ENCODE measurements at places on chromosomes 1 and 21.

DNA sequence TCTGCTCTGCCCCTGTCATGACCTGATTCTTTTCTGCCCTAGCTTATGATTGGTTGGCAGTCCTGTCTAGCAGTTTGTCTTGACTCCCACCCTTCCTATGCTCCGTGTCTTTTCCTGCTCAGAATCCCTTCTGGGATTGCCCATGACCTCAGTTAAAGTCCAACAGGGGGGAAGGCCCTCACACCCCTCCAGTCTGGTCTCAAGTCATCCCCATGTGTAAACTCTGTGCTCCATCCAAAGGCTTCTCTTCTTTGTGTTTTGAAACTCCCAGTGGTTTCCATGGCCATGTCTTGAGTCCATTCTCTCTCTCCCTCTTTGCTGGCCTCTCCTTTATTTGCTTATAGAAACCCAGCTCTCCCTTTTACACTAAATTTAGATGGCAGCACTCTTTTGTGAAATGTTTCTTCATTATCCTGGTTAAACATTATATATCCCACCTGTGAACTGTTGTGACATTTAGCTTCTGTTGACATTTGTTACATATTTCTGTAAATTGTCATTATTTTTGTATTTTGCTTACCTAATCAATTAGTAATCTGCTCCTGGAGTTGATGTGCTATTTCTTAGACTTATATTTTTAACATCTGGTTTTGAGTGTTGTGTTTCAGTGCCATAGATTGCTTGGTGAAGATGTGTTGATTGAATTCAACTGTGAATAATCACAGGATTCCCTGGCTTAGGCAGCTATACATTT is 48.9 kb upstream of the GCLM start:
- DNase-seq, result no peak

- no peak for DNase-seq
Measured at GRCh38 chr1:231612393-231613089, 14.0 kb upstream of the DISC1 start.

- DNase-seq, result no peak
Measured at GRCh38 chr1:56520016-56520601, 59.3 kb downstream of the PLPP3 start.

- DNase-seq, result no peak
Measured at GRCh38 chr1:98949166-98949565, 55.5 kb downstream of the PLPPR5 start.

DNA sequence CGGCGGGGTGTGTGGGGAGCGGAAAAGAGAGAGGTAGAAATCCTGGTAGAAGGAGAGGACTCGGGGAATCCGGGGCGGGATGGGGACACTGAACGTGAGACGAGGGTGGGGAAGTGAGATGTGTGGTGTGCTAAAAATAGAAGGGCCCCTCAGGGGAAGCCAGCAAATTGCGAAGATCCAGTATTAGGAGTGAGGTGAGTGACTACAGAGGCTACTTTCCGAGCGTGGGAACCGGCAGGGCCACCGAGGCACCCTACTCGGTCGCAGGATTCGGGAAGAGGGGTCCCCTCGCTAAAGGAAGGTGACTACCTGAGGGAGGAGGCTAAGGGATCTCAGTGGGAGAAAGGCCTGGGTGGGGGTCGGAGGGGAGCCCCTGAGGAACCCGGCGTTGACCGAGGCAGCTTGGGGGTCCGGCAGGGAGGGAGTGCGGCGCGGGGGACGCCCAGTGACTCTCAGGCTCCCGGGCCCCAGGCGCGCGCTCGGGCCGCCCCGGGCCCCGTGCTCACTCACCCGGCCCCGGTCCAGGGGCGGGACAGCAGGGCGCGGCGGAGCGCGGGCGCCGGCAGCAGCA is 318 bp downstream of the ALDH4A1 start:
- no peak for DNase-seq

- DNase-seq, result no peak
Measured at GRCh38 chr1:247646867-247647266, 32.7 kb downstream of the OR13G1 start.
